ENCODE measurements at places on chromosomes 13 and 19. TPM values are rescaled to one million over a fixed set of nuclear protein-coding genes. Genes with fewer than 3 reads are reported as not detected.

PRSS57 gene
- not detected for polyA plus RNA-seq

KCNN1 gene
- 3.6 TPM for polyA plus RNA-seq

ZNF14 gene
- 1.1 TPM for polyA plus RNA-seq

ZIC2 gene
- polyA plus RNA-seq: not detected

ANKRD27 gene
- polyA plus RNA-seq: 21.3 TPM

CRB3 gene
- polyA plus RNA-seq: not detected

SOX21 gene
- polyA plus RNA-seq: not detected

KIR2DL4 gene
- not detected for polyA plus RNA-seq

ZNF880 gene
- 27.8 TPM for polyA plus RNA-seq

CPT1C gene
- polyA plus RNA-seq: 118 TPM

ABCA7 gene
- polyA plus RNA-seq: 8.3 TPM

PDX1 gene
- polyA plus RNA-seq: not detected

FUT1 gene
- polyA plus RNA-seq: 0.03 TPM

ELANE gene
- polyA plus RNA-seq: not detected

TTC9B gene
- 0.30 TPM for polyA plus RNA-seq

CEBPA gene
- 0.15 TPM for polyA plus RNA-seq

DYRK1B gene
- 10.2 TPM for polyA plus RNA-seq

PDE4A gene
- polyA plus RNA-seq: 2.9 TPM

AP1M1 gene
- 101 TPM for polyA plus RNA-seq

ONECUT3 gene
- not detected for polyA plus RNA-seq

SHFL gene
- polyA plus RNA-seq: 43.2 TPM

SELENOV gene
- 0.11 TPM for polyA plus RNA-seq

KLK3 gene
- not detected for polyA plus RNA-seq

ZNF534 gene
- polyA plus RNA-seq: not detected

SYDE1 gene
- 40.6 TPM for polyA plus RNA-seq

LRRC63 gene
- polyA plus RNA-seq: 0.03 TPM

PROZ gene
- not detected for polyA plus RNA-seq

S1PR5 gene
- 0.32 TPM for polyA plus RNA-seq

APOC4 gene
- polyA plus RNA-seq: not detected

EHD2 gene
- 26.3 TPM for polyA plus RNA-seq

Measured in SK-N-SH (cell line).